ENCODE measurements at places on chromosomes 5 and 9.

- no peak for DNase-seq
Measured at GRCh38 chr9:86644675-86645034, 290.4 kb upstream of the TUT7 start.

DNA sequence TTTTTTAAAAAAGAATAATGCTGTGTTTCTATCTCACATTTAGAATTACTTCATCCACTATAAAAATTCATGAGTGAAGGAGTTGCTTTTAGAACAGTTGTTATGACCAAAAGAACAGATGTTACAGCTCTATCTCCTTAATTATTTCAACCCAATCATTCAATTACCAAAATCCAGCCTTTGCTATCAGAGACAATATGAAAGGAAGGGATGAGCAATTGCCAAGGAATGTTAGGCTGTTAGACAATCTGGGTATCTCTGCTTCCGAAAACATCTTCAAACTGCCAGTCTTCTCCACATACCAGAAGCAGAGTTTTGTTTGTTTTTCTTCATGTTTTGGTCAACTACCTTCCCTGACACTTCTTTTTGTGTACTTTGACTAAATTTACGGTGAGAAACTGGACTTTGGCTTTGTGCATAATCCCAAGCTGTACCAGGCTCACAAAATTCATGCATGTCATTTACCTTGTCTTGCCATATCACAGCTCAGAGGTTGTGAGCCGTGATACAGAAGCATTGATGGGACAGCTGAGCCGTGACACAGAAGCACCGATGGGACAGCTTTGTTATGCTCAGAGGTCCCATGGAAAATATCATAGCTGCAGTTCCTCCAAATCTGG lies 405.5 kb downstream of the KIF4B start:
- no peak for DNase-seq

DNA sequence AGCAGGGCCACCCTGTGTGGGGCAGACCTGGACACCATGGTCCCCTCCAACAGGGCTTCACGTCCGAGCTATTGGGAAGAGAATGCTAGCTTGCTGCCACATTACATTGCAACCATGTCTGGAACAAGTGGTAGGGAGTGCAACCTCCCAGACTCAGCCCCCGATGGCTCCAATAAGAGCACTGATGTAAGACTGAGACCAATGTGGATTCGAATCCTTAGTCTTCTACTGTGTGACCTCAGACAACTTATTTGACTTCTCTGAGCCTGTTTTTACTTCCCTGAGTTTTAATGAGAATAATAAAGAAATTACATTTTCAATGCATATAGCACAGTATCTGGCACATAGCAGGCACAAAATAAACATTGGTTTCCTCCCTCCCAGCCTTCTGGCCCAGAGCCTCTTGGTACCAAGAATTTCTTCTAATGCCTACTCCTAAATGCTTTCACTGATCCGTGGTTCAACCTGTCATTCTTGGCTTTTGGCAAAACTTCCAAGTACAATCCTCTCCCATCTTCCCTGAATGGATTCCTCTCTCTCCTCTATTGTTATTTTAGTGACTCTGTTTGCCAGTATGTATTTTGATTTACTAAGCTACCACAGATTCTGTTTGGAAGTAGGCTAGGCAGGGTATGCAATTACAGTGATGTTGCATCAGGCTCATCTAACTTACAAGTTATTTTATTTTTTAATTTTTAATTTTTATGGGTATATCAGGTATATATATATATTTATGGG lies 34.6 kb upstream of the COL15A1 start:
- DNase-seq = no peak

- no peak for DNase-seq
Measured at GRCh38 chr5:108472237-108472636, 90.3 kb upstream of the FBXL17 start.

DNA sequence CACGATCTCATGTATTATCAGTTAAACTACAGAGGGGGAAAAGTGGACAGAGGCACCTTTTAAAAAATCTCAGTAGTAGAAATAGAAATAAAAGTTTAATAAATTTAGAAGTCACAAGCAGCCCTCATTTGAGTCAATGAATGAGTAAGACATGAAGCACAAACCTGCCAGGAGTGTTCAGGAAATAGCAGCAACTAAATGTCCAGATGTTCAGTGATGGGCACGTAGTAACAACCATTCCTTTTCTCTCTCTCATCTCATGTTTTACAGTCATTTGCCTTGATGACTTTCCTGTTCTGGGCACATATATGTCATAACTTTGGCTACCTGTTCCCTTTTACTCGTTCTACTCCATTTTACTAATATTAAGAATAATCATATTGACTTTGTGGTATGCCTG lies 17.7 kb downstream of the ISOC1 start:
- no peak for DNase-seq

DNA sequence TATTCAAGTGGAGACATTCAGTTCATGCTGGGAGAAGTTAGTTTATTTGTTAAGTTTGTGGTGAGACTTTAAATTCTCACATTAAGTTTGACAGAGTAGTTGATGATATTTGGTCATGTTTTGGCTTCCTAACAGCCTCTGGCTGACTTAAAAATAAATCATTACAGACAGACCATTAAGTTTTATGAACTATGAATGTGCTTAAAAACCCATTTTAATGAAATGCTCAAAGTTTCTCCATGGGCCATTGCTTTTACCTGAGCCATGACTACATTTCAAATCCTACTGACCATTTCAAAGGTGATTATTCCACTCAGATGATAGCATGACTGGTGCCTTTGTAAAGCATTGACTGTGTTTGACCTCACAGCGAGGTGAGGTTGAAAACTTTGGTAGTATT lies 192.7 kb downstream of the LRRC70 start:
- DNase-seq = no peak

DNA sequence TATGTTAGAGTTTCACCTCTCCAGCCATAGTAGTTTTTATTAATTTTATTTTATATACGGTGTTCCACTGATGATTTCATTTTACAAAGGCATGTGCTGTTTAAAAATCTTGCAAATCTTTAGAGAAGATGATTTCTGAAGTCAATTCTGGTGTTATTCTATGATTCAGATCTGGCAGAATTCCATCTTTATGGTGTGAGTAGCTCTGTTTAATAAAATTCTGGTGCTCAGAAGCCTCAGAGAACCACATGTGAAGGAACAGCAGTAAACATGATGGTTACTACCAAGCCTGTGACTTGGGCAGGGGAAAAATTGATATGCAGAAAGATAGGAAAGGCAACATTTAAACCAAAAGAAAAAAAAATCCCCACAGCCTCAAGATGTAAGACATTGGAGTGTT lies 299.7 kb downstream of the NPR3 start:
- DNase-seq = no peak

DNA sequence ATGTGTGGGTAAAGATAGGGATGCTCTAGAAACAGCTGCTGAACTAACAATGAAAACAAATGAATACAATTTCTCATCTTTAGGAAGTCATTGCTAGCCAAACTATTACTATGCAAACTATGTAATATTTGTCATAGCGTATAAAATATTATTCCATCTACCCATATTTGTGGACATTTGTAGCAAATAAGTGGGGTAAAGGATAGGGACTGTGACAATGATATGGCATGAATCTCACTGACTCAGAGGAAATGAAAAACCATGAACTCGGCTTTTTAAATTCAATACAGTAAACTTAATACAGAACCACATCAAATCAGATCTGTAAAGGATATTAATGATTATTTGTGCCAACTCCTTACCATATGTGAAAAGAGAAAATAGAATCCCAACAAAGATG lies 16.7 kb upstream of the TAS2R1 start:
- DNase-seq = no peak

DNA sequence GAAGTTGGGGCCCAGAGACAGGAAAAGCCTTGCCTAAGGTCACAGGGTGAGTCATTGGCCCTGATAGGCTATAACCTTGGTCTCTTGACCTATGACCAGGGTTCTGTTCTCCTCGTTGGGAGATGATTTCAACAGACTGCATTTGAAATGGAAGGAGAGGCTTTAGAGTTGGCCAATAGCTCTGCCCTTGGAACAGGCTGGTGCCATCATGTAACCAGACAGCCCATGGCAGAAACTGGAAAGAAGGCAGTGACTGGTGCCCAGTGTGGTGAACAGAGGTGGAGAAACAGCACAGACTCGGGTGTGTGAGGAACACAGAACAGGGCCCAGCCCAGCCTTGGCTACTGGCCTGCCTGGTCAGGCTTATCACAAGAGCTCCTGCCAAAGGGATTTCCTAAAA lies 109.8 kb upstream of the SLC25A48 start:
- no peak for DNase-seq

GRCh38 chr9:38145526-38146053 lies 76.6 kb upstream of the SHB start:
- no peak for DNase-seq

GRCh38 chr5:2136728-2137333 lies 254.1 kb upstream of the IRX4 start:
- DNase-seq = no peak

DNA sequence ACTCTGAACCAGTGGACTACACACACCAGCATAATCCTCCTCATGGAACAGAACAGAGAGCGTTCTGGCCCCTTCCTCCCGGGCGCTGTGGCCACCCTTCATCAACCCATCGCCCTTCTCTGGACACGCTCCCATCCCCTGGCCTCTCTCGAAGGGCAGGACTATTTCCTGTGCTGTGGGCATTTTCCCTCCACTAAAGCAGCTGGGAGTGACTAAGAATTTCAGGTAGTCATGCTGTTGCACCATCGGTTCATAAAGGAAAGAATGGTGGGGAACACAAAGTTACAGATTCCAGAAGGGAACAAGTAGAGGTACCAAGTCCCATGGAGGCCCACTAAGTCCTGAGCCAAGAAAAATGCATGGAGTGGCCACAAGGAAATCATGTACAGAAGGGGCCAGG lies 68.6 kb downstream of the EPB41L4B start:
- DNase-seq = no peak

DNA sequence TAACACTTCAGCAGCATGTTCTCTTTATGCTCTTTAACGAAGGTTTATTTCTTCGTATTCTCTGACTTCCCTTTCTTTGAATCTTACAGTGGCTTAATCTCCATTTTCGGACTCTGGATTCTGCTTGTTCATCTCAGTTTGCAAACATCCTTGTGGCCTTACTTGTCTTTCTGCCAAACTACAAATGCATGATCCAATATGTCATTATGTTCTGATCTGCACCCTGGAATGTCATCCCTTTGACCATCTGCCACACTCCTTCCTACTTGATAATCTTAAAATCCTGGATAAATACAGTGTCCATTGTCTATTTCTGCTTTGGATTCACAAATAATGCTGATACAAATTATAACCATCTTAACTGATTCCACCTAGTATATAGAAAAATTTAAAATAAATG lies 499.2 kb downstream of the CDH18 start:
- DNase-seq = no peak

- DNase-seq = no peak
Measured at GRCh38 chr5:2721385-2722138, 29.9 kb downstream of the IRX2 start.

GRCh38 chr9:94697972-94698581 lies 28.4 kb upstream of the AOPEP start:
- DNase-seq = no peak

- DNase-seq = no peak
Measured at GRCh38 chr9:123316053-123316718, 39.8 kb upstream of the CRB2 start.

DNA sequence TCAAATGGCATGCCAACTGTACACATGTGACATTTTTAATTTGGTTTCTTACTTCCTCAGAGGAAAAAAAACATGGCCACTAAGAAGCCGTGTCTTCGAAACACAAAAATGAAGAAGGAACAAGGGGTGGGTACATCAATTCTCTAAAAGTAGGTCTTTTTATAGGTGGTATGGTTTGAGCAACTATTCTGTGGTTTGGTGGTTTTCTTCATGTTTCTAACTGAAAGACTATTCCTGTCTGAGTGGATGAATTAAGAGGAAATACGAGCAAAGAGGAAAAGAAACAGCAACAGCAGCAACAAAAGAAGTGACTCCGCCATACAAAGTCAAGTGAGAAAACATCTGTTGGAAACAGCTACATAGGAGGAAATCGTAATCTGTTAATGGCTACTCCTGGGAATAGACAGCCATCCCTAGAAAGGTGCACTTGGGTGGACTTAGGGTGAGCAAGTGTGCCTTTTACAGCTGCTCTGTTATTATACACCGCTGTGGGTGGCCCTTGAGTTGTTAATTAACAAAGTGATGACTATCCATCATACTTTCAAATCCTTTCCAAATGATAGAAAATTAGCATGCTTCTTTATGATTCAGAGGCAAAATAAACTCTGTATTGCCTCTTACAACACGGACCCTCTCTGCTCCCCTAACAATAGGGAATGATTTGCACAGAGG lies 575.8 kb downstream of the TLE1 start:
- DNase-seq = no peak

DNA sequence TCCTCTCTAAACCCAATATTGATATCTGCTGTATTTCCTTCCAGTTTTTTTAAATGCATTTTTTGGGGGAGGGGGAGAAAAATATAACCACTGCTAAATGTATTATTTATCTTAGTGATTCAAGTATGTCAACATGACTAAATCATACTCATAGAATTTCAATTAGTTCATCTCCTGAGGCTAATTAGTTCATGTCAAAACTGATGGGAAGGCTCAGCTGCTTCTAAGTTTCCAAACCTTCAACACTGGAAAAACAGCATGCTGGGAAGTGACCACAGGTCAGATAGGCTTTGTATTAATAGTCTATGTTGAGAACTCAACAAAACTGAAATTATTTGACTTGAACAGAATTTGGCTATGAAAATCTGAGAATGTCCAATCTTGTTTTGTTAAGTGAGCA lies 118.7 kb downstream of the TTLL11 start:
- DNase-seq = no peak

GRCh38 chr5:179417016-179417415 lies 71.8 kb upstream of the ADAMTS2 start:
- DNase-seq = peak; percentile 1

GRCh38 chr9:127977884-127978647 lies 2.7 kb downstream of the EEIG1 start:
- no peak for DNase-seq

- DNase-seq = no peak
Measured at GRCh38 chr9:34328500-34328986, 525 bp downstream of the KIF24 start.

DNA sequence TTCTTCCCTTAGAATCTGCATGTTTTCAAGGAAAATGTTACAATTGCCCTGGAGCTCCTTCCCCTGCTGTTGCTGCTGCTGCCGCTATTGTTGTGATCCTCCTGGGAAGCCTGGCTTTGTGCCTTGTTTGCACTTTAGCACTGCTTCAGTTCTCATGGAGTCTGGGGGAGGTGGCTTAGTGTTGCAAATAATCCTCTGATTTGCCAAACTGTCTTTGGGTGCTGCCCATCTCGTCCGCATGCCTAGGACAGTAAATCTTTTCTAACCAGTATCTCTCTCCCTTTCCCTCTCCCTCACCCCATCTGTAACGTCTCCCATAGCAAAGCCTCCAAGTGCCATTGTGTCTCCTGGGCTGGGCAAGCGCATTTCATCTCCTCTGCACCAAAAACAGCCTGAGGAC lies 30.3 kb downstream of the FAM240B start:
- DNase-seq = no peak

- DNase-seq = no peak
Measured at GRCh38 chr9:126788634-126789349, 16.0 kb upstream of the ZBTB43 start.

GRCh38 chr9:126618190-126618584 lies 4.5 kb downstream of the LMX1B start:
- DNase-seq = peak; percentile 9

- no peak for DNase-seq
Measured at GRCh38 chr5:150525781-150526180, 17.9 kb downstream of the NDST1 start.

GRCh38 chr9:133919253-133920115 lies 72.6 kb downstream of the VAV2 start:
- DNase-seq = no peak

- no peak for DNase-seq
Measured at GRCh38 chr9:16526380-16526779, 344.1 kb downstream of the BNC2 start.
